ENCODE measurements at places on chromosomes 5 and 9. TPM values are rescaled to one million over a fixed set of nuclear protein-coding genes. Genes with fewer than 3 reads are reported as not detected.
A peak's percentile ranks its signal among the peaks of the same experiment; 100 is the strongest.

- DNase-seq, result no peak
These were observed 442.7 kb upstream of the CD180 start for GRCh38 chr5:67639313-67639712.

The DBN1 gene
- 187 TPM for polyA plus RNA-seq

The RASEF gene
- polyA plus RNA-seq, result 7.1 TPM

GRCh38 chr9:98255578-98256296 is at the start of gene TBC1D2:
TBC1D2 (minus strand) TSS chr9:98255649; CDS start chr9:98255541, 108 bp downstream.
- DNase-seq, result peak; percentile 91

DNA sequence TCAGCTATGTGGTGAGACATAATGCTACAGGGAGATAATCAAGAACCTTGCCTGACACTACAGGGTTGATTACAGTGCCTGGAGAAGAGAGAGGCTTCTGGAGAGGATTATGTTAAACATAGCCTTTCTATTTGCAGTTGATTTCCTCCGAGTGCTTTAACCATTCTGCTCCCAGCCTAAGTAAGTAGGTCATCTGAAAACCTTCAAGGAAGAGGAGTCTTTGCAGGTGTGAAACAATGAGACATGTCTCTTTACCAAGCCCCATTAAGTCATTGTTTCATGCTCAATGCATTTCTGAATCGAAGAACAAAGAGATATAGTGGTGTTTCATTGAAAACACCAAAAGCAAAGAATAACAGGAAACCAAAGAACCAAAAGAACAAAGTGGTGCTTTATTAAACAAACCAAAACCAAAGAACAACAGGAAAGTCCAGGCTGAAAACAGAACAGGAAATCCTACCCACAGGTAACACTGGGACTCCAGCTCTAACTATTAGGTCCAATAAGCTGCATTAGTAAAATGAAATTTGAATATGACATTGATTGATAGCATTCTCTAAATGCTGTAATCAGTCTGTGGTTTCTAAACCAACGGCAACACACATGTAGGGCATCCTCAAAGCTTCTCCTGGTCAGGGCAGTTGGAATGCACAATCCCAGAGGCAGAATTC is 113.3 kb upstream of the SPATA31D4 start:
- DNase-seq, result no peak

- no peak for DNase-seq
These were observed 10.7 kb downstream of the AGTPBP1 start for GRCh38 chr9:85730916-85731630.

DNA sequence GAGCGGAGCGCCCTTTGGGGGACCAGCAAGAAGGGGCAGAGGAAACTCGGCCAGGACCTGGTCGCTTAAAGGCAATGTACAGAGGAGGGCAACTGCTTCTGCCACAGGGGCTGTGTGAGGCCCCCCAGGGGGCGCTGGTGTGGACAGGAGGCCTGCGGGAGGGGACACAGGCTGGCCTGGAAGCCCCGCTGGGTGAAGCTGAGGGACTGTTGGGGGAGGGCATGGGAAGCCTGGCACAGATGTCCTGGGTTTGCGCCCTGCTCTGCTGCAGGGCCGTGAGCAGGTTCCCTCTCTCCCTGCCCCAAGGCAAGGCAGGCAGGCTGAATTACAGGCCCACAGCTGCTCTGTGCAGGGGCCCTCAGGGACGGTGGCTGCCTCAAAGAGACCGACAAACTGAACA is 5.4 kb downstream of the MED22 start:
- no peak for DNase-seq

The RPP25L gene
- polyA plus RNA-seq, result 31.3 TPM

- no peak for DNase-seq
These were observed 216.0 kb downstream of the SMARCA2 start for GRCh38 chr9:2231101-2231500.

All from right renal pelvis (tissue), 4 donors.